RPMI7951 (cell line): ENCODE measurements at places on chromosomes 16 and 17. TPM values are rescaled to one million over a fixed set of nuclear protein-coding genes. Genes with fewer than 3 reads are reported as not detected.

Gene TMC6
- not detected in 2 replicates for total RNA-seq

Gene SPOP
- 32.1 and 34.1 TPM in 2 replicates for total RNA-seq

Gene CBX8
- 3.8 and 5.8 TPM in 2 replicates for total RNA-seq

Gene TRIM47
- 13.6 and 15.9 TPM in 2 replicates for total RNA-seq

Gene SEZ6L2
- total RNA-seq = 4.9 and 6.2 TPM in 2 replicates

Gene COL1A1
- total RNA-seq = 239 and 259 TPM in 2 replicates

Gene KRTAP9-2
- not detected in 2 replicates for total RNA-seq

Gene KRT31
- total RNA-seq = not detected in 2 replicates

Gene AMDHD2
- total RNA-seq = 8.9 and 11.3 TPM in 2 replicates

Gene CDH13
- total RNA-seq = 54.6 and 65.6 TPM in 2 replicates

Gene AIPL1
- total RNA-seq = not detected in 2 replicates

Gene ADORA2B
- total RNA-seq = 14.4 and 18.0 TPM in 2 replicates

Gene TAT
- total RNA-seq = not detected in 2 replicates

Gene NXN
- 5.9 and 8.4 TPM in 2 replicates for total RNA-seq

Gene GAS2L2
- not detected in 2 replicates for total RNA-seq

Gene KCNH6
- not detected in 2 replicates for total RNA-seq

Gene ASGR2
- not detected in 2 replicates for total RNA-seq

Gene ACBD4
- 1.1 and 2.0 TPM in 2 replicates for total RNA-seq

Gene LRRC46
- 0.10 TPM in 1 of 2 replicates, not detected in the other for total RNA-seq
